ENCODE measurements at places on chromosomes 3 and 15. TPM values are rescaled to one million over a fixed set of nuclear protein-coding genes. Genes with fewer than 3 reads are reported as not detected.

Gene DOCK3
- 0.09 TPM for total RNA-seq

Gene MASP1
- 319 TPM for total RNA-seq

Gene ADAMTS7
- 3.8 TPM for total RNA-seq

Gene IL1RAP
- total RNA-seq = 11.0 TPM

Gene ZKSCAN7
- 7.8 TPM for total RNA-seq

Gene RAD18
- total RNA-seq = 4.3 TPM

Gene RAB43
- total RNA-seq = 14.3 TPM

Gene IGSF10
- 6.1 TPM for total RNA-seq

Gene CCR1
- 1.3 TPM for total RNA-seq

Gene ARNT2
- total RNA-seq = 7.0 TPM

Gene THRB
- 1.4 TPM for total RNA-seq

Gene FOXL2
- total RNA-seq = not detected

Gene GRK7
- total RNA-seq = not detected

Gene ITIH1
- total RNA-seq = 0.18 TPM

Gene ALPK3
- under 0.01 TPM for total RNA-seq

Gene IGDCC3
- total RNA-seq = not detected

Gene TMC3
- total RNA-seq = not detected

Gene PLEKHO2
- 28.0 TPM for total RNA-seq

Gene ATP8B4
- 155 TPM for total RNA-seq

Gene SEMA6D
- 22.9 TPM for total RNA-seq
